ENCODE measurements at places on chromosomes 12 and 14.

DNA sequence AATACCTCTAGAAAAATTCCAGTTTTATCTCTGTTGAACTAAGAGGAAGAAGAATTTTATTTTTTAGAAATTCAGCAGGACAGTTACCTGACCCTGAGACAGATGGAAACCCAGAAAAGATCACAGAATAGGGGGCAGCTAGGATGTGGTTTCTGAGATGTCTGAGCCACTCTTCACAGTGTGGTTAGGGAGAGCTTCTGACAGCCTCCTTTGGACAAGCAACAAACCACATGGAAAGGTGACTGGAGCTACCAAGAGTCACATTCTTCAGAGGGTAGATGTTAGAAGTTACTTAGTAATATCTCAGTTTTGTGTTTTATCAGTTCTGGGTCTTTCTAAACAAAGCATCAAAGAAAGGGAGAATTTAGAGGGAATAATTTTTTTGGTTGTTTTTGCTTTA, 117.3 kb upstream of the NAP1L1 start:
- no peak for DNase-seq

GRCh38 chr12:129615001-129615400, 288.8 kb downstream of the TMEM132D start:
- no peak for DNase-seq

DNA sequence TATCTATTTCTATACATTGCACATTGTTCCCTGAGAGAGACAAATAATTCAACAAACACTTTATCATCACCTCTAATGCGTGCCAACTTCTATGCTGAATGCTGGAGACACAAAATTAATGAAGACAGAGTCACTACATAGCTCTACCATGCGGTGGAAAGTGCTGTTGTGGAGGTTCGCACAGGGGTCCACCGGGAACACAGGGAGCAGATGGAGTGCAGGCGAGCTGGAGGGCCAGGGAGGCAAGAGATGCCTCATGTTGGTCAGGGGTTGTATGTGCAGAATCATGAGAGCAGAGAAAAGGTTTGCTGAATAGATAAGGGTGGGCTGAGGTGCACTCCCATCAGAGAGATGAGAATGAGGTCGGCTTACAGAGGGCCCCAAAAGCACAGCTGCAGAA, 25.2 kb downstream of the FAM234B start:
- DNase-seq, result no peak

DNA sequence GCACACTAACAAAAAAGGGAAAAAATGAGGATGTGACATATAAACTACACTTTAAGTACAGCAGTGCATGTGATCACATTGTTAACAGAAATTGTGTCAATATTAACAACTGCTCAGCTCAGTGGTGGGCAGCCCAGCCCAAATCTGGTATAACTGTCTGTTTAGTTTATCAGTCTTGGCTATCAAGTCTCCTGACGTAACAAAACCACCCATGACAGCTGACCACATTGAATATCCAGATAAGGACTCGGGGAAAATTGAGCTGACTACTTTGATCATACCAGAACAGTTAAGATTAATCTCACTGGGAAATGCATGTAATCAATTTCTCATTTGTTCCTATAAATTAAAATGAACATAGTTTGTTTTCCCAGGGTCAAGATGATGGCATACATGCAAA, 396.6 kb downstream of the SNAPC1 start:
- DNase-seq, result no peak

GRCh38 chr14:61147381-61147821, 133.7 kb downstream of the TMEM30B start:
- DNase-seq, result no peak

GRCh38 chr12:111748867-111749266, 17.9 kb upstream of the ALDH2 start:
- DNase-seq, result no peak

GRCh38 chr12:97595936-97596335, 133.3 kb downstream of the RMST start:
- no peak for DNase-seq

DNA sequence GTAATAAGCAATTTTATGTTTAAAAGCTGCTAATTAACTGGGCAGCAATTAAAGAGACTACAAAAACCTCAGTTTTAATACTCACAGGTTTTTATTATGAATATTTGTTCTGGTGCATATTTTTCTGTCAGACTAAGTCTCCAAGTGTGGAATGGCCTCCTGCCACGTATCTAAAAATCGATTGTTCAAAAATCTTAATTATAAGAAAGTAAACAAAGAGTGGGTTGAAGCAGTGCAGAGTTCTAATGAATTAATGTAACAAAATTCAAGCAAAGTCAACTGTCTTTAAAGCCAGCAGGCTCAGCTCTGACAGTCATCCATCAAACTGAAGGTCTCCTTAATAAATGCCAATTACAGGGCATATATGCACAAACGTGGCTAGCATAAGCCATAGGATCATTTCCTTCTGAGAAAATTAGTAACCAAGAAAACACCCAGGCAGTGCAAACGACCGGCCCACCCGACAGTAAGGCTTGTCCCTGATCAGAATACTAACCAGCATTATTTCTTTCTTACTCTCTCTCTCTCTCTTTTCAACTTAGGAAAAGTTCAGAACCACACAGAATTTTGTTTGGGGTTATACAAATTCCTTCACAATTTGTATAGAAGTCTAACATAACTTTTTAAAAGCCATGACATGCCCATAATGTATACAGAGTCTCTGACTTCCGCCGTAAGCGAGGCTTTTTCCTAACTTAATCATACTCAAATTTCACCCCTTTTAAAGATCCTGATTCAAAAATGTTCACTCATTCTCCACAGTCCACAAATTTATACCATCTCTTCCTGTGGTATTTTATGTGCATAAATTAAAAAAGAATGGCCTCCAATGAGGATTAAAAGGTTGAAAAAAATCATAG, 83.8 kb downstream of the SLC25A21 start:
- no peak for DNase-seq

GRCh38 chr14:19873178-19873577, 1.8 kb upstream of the OR4K2 start:
- no peak for DNase-seq

DNA sequence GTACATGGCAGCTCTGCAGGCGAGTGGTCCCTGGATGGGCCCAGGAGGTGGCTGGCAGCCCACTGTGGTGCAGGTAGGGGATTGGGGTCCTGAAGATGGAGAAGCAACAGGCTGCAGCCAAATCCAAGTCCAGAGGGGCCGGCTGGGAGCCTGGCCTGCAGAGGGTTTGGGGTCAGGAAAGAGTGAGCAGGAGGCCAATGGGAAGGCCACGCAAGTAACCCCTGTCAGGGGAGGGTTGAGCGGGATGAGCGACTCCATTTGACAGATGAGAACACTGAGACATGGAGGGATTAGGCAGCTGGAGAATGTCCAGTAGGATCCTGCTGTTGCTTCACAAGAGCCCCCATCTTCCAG, 136.0 kb downstream of the BCL11B start:
- no peak for DNase-seq

GRCh38 chr14:99781853-99782610, 11.2 kb upstream of the EML1 start:
- DNase-seq, result no peak

DNA sequence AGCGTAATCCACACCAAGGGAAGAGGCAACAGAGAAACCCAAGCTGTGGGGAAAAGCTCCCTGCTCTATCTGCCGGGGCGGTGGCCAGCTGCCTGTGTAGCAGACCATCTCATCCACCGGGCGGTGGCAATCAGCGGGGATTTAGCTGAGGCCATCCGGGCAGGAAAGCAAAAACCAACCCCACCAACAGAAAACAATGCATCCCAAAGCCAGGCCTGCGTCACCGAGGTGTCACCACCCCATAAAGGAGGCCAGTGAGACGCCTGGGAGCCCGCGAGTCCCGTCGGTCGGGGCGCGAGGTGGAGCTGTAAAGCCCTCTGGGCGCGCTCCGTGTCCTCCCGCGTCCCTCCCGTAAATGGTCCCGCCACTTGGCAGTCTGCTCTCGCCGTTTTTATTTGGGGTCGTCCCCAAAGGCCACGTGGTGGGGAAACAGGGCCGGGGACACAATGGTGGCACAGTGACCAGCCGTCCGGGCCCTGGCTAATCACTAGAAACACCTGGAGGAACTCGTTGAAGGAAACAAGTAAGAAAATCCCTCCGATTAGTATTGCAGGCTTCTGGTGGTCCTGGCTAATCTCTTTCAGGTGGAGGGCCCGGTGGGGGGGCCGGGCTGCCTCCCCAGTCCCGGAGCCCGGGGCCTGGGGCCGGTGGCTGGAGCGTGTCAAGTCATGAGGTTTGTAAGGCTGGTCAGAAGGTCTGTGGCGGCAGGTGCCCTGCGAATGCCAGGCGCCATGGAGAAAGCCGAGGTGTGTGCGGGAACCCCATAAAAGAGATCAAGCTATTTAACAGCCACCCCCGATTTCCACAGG, 94.7 kb upstream of the GSC start:
- no peak for DNase-seq

GRCh38 chr12:46386877-46387629, 14.5 kb upstream of the SLC38A2 start:
- peak; percentile 8 for DNase-seq

GRCh38 chr12:124711344-124711743, 143.9 kb upstream of the NCOR2 start:
- DNase-seq, result no peak

- DNase-seq, result no peak
Observed at GRCh38 chr14:77026166-77026929, 2.2 kb downstream of the IRF2BPL start.

DNA sequence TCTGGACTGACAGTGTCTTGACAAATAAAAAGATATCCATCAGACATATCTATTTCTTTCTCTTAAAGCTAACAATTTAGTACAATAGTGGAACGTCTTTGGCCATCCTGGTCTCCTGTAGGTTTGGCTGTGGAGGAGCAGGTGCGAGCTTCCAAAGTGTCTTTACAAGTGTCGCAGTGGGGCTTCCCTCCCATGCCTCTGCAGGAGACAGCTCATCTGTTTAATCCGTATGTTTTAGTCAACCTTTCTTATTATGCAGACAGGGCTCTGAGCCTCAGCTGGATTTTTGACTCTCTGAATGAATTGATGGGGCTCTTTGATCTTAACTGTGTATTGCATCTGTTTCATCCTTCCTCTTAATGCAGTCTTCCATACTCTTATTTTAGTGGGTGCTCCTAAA, 57.5 kb downstream of the RMST start:
- DNase-seq, result no peak

DNA sequence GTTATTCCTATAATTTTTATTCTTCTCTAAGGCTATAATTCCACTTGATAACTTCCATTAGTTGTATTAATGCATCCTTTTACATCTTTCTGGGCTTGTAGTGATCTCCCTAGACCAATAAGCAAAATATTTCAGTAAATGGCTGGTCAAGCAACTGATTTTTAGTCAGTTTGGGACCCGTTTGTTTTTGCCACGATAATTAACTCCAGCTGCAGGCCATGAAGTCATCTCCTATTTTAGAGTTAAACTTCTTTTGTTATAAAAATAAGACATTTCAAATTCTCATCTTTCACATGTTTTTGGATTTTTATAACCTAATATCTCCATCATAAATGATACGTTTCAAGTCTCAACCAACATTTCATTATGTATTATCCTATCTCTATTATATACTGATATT, 49.4 kb downstream of the MAGOHB start:
- DNase-seq, result no peak

DNA sequence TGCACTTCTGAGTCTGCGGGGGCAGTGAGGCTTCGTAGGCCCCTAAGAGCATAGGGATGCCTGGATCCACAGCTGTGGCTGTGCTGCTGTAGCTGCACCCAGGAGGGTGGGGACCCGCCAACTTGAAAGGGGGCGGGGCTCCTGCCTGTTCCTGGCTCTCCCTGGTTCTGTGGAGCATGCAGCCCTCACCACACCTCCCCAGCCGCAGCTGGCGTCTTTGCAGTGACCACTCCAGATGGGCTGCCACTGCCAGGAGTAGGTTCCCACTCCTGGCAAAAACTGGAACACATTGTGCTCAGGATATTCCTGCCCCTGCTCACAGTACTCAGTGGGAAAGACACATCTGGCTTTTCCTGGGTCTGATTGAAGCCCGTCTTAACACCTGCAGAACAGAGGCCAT, 35.8 kb downstream of the TIMELESS start:
- DNase-seq, result no peak

DNA sequence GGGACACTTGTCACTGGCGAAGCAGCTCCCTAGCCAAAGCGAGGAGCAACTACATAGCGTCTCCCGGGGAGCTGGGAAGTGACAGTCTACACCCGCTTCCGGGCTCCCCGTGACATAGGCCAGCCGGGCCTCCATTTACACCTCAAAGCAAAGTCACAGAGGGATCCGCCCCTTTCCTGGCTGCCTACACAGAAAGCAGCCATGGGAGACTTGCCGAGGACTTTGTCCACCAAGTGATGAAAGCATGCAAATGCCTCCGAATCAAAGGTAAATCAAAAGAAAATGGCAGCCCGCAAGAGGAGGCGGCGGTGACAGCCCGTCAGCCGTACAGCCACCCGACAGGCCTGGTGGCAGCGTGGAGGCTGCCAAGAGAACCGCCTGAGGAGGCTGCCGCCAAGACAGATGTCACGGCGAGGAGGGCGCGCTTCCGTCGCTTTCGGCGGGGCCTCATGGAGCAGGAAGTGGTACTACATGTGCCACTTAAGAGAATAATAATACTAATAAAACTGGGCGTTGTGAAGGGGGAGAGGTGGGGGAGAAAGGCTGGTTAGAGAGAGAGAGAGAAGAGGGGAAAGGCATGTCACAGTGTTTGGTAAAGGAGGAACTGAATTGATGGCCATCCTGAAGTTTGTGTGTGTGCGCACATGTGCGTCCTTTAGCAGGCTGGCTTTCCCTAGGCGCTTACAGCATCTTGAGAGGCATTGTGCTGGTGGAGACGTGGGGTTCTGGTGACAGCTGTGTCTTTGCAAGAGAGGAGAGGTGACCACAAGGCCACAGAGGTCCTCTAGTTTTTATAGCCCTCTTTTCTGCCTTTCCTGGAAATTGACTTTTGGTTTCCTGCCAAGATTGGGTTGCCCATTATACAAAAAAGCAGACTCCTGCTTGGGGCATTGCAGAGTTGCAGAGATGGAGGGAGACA, 661.7 kb downstream of the VRK1 start:
- DNase-seq, result no peak

- DNase-seq, result no peak
Observed at GRCh38 chr14:74483321-74483720, 9.8 kb downstream of the NPC2 start.

- DNase-seq, result no peak
Observed at GRCh38 chr14:73403181-73403752, 55.1 kb downstream of the NUMB start.

DNA sequence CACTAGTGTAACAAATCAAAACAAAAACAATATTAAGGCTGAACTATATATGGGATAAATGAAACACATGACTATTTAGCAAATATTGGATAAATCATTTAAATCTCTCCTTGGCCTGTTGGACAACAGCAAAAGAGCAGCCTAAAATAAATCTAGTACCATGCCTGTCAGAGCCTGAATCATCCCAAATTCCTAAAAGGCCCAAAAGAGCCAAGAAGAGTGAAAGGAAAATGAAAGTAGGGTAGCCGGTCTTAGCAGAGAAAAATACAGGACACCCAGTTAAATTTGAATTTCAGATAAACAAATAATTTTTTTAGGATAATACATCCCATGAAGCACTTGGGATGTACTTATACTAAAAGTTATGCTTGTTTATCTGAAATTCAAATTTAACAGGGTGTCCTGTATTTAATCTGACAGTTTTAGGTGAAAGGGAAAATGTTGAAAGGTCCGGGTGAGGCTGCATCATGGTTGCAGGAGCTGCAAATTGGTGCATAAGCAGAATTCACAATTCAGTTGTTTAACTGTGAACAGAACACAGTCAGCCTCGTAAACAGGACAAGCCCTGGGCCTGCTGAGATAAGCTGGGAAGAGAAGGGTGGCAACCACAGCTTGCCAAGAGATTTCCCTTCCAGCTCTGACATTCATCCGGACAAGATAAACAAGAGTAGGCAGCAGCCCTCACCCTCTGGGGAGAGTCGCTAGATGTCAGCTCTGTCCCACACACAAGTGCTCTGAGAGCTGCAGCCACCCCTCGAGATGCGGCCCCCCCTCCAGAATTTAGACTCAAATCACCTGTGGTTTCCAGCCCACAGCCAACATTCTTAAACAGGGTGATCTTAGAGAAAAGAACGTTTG, 30.3 kb downstream of the DMAC2L start:
- peak; percentile 50 for DNase-seq
